ENCODE measurements at places on chromosomes 11 and 22. TPM values are rescaled to one million over a fixed set of nuclear protein-coding genes. Genes with fewer than 3 reads are reported as not detected.

GRCh38 chr11:116808262-116809175, 14.6 kb downstream of the APOA4 start:
- DNase-seq, result no peak

GRCh38 chr11:87437844-87438223, 400.1 kb downstream of the TMEM135 start:
- no peak for DNase-seq

DNA sequence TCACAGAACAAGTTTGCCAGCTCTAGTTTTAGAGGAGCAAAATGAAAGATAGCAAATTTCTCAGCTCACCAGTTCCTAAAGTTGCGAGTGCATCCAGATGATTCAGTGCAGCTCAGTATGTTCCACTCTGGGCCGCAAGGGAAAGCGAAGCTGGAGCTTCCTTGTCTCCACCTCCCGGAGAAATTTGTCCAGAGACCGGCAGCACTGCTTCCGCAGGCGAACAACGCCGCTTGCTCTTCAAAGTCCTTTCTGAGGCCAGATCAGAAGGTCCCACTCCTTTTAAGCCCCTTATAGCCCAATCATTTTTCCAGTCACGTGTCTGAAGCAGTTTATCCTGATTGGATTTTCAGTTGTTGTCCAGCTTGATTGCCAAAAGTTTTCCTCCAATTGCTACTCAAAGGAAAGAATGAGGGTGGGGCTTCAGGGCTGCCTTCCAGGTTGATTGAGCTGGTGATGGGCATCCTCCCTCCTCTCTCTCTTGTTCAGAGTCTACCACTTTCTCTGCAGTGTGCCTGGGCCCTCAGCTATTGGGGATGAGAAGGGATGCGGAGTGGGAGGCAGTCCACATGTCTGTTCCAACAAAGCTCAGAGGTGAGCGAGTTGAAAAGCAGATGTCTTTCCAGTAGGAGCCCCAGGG, at the start of gene ZNF280A:
TSS of gene ZNF280A (minus strand) at position 251 of the 637 bp plus-strand sequence. CDS start 4,640 bp downstream, outside the sequence.
- DNase-seq, result peak; percentile 43

Gene FAM83F
- total RNA-seq, result 0.07 TPM

GRCh38 chr11:57315491-57315890, 9.3 kb downstream of the TNKS1BP1 start:
- DNase-seq, result no peak

DNA sequence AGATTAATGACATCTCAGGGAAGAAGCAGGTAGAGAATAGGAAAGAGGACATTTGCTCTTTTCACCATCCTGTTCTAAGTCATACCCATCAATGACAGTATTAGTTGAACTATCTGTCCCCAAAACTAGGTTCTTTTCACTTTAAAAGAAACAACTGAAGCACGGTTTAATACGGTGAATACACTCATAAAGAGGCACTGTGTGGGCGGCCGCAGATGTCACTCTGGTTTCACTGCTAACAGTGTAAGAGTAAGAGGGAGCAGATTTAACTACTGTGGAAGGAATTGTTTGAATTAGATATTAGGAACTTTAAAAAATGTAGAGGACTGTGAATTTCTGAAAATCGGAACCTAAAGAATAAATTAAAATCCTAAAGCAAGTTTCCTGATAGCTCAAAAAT, 49.5 kb downstream of the VSIG10L2 start:
- no peak for DNase-seq

Gene ISX
- total RNA-seq, result not detected

GRCh38 chr11:14908214-14908880, 16.3 kb upstream of the CYP2R1 start:
- peak; percentile 51 for DNase-seq

GRCh38 chr22:47102648-47103047, 340.2 kb downstream of the TBC1D22A start:
- DNase-seq, result no peak

Gene OR5A1
- total RNA-seq, result not detected

Data from NCI-H460 (cell line).